Stimulated activated CD4-positive, alpha-beta T cell treated with anti-CD3 and anti-CD28 coated beads, TNF-alpha, amount 100 ng/mL, for 4 hours (primary cell): ENCODE measurements at places on chromosomes 1 and 21.

GRCh38 chr1:248703674-248704073, 1.1 kb upstream of the OR14I1 start:
- no peak for DNase-seq

DNA sequence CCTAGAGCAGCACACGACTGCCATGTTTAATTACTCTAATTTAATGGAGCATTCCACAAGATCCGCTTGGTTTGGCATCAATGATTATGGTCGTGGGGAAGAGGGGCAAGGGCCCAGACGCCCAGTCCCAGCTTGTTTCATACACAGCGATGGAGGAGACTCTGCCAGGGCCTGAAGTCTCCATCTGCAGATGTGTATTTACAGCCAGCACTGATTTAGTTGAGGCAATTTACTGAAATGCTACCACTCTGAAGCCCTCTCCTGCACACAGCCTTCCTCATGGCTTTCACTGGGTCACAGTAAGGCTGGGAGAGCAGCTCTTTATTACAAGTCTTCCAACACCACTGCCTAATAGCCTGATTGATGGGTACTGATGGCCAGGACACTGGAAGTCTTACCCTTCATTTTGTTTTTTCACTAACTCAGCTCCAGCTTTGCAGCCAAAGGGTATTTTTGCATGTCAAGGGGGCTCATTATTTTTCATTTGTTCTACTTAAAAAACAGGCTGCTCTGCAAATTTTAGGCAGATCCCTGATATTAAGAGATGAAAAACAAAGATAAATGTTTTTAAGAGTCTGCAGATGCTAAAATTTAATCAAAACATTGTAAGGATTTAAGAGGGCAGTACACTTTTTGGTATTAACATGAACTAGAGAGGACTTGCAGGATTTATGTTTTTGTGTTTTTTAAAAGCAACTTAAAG, 236.3 kb downstream of the SIPA1L2 start:
- no peak for DNase-seq

DNA sequence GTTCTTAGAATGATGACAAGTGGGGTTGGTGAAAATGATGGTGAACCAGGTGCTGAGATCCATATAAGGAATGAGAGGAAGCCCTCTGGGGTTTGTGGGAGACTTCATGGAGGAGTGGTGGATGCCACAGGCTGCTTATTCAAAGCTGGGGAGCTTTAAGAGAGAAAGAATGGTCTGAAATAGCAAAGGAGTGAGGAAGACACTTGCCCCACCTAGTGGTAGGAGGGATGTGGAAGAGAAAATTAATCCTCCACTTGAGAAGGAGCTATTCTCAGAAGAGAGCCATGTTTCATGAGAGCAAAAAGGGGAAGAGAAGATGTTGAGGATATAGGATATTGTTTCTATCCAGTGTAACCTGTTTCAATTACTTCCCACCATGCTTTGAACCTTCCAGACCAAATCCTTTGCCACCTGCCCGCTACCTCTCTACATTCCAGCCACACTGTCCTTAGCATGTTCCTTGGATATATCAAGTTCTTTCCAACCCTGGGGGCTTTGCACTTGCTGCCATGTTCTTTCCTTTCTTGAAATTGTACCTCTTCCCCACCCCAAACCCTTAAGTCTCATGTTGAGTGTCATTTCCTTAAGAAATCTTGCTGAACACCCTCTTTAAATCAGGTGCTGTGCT, 19.6 kb upstream of the ZNF648 start:
- no peak for DNase-seq

DNA sequence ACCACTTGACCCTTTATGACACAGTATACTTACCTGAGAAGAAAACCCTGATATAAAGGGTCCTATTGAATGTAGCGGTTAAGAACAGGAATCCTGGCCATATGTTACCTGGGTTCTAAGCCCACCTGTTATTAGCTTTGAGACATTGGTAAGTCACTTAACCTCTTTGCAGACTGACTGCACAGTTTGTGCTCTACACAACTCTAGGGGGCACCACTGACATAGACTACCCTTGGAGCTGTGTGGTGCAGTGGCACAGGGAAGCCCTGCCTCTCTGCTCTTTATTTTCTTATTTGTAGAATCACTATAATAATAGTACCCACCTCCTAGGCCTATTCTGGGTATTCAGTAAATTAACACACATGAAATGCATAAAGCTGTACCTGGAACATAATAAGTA, 165.6 kb downstream of the C1orf94 start:
- DNase-seq: no peak

GRCh38 chr1:7941437-7941793, 776 bp upstream of the TNFRSF9 start:
- no peak for DNase-seq

GRCh38 chr1:6329851-6330250, 63.7 kb downstream of the ACOT7 start:
- no peak for DNase-seq
